ENCODE measurements at places on chromosomes 2 and 18. TPM values are rescaled to one million over a fixed set of nuclear protein-coding genes. Genes with fewer than 3 reads are reported as not detected.

DNA sequence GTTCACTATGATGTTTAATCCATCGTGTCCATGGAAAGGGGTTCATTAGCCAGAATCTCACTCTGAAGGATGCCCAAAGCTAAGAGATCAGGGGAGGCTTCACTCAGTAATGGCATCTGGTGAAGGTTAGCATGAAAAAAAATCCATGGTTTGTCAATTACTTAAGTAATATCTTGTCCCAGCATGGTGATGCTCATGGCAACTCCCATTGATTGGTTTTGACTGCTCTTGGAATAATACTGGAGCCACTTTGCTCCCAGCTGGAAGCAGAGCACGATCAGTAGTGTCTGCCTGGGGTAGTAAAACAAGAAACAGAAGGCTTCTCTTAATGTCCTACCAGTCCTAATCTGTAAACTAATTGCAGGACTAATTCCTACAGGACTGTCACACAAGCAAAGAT is 799.4 kb downstream of the CNTNAP5 start:
- no peak for DNase-seq

DNA sequence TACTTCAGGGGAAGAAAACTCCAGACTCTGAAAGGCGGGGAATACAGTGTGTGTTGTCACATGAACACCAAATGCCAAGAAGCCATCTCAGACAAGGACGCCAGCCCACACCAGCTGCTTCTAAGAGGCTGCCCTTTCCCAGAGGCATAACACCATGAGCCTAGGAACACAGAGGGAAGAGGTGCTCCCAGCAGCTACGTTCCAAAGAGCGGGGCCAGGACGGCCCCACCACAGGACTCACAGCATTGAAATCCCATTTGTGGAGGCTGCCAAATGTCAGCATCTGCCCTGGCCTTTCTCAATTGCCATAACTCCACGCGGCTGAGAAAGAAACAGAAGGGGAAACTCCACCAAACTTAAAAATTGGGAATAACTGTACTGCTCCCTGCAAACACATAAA is 20.1 kb upstream of the ID2 start:
- DNase-seq: no peak

KRTCAP3 gene
- total RNA-seq: 93.4 TPM

FAM237A gene
- not detected for total RNA-seq

PMAIP1 gene
- total RNA-seq: 1.2 TPM

NT5DC4 gene
- total RNA-seq: not detected

PKDCC gene
- 80.7 TPM for total RNA-seq

DNA sequence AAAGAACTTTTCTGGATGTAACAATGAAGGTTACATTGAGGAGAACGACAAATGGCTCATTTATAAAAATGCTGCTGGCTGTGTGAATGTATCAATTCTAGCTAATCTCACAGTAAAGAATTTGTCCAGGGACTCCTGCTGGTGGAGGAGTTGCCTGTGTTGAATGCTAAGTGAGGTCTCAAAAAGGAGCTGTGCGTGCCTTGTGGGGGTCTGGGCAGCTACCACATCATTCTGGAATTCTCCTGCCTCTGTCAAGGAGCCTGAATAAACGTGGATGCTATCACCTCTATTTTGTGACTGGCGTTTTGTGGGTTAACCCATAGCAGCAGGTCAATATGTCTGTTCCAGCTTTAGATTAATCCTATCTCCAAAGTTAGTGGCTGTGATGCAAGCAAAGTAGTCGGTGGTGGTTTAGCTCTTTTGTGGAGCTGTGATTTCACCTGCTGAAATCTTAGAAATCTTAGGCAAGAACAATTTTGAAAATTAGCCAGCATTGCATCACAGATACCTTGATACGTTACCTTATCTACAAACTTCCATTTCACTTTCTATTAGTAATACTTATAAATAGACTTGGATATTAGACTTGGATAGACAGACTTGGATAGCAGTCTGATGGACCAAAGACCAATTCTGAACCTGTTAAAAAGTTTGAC is 96.8 kb downstream of the MTCL1 start:
- no peak for DNase-seq

- DNase-seq: no peak
Measured at GRCh38 chr2:104794441-104794840, 59.5 kb upstream of the POU3F3 start.

DNA sequence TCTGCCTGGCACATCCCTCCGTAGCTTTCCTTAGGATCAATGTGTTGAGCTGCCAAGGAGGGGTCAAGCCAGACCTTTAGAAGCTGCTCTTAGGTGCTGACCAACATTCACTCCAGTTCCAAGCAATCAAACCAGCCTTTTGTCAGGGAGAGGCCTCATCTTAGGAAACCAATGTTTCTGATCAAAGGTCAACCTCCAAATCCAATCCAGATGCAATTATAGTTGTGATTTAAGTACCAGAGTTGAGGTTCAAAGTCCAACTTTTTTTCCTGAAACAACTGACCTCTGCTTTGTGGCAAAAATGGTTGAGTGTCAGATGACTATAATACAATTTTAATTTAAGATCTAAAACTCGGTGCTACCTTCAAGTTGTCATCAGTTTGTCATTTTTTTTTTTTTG is 303.4 kb downstream of the ALK start:
- no peak for DNase-seq

DNA sequence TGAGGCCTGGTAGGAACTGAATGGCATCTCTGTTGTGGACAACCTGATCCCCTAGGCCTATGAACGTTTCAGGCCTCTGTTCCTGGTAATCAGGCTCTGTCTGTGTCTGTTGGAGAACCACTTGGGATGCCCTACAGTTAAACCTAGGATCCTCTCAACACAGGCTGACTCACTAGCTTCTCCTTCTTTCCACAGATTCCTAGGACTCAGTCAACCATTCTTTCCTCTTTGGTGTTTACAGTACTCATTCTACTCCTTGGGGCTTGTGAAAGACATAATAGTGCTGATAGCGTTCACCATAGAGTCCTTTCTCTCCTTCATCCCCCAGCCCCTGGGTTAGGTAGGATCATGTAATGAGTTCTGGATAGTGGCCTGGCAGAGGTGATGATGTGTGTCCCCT is 544.3 kb downstream of the METTL4 start:
- no peak for DNase-seq

DNA sequence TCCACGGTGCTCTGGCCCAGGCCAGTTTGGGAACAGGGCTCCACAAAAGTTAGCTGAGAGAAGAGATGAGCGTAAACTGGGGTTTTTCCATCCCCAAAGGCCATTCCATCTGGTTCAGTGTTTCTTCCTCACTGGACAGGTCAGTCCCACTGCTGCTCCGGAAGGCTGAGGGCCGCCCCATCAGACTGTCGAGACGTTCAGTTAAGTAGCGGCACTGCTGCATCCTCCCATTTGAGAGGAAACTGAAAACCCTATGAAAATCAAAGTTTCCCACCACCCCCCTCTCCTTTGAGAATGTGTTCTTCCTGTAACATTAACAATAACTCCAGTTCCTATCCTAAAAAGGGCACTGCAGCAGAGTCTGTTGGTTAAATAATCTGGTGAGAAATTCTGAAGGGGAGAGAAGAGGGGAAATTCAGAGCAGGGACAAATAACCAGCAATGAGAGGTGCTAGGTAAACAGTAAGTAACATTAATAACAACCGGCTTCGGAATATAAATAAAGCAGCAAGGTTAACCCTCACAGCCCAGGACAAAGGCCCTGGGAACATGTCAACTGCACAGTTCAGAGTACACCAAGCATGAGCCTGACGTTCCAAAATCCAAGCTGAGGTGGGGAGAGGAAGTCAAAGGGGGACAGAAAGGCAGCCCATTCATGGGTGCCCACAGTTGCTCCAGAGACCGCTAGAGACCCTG is 55.4 kb downstream of the UXS1 start:
- DNase-seq: no peak

- no peak for DNase-seq
Measured at GRCh38 chr2:203951366-203951902, 14.9 kb downstream of the ICOS start.

- no peak for DNase-seq
Measured at GRCh38 chr2:59790186-59791003, 763.1 kb downstream of the BCL11A start.

GRCh38 chr2:173048897-173049661 is 26.6 kb upstream of the MAP3K20 start:
- DNase-seq: peak; percentile 71

DNA sequence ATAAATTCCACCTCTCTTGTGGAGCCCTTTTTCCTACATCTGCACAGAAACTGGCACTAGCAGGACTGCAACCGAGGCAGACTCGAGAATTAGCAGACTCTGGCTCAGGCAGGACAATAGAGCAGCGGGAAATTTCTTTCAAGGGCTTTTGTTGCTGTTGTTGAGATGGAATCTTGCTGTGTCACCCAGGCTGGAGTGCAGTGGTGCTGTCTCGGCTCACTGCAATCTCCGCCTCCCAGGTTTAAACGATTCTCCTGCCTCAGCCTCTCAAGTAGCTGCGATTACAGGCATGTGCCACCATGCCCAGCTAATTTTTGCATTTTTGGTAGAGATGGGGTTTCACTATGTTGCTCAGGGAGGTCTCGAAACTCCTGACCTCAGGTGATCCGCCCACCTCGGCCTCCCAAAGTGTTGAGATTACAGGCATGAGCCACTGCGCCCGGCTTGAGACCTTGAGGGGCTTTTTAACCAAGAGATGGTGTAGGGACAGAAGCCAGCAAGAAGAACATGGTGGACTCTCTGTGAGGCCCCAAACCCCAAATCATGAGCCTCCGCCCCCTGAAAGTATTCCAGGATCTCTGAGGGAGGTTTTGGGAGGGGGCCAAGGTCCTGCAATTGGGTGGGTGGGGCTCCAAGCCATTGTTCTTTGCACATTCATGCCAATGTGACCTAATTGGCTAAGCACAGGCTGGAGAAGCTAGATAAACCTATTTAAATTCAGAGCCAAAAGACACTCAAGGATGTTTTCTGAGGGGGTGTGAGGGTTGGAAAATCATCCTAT is 68.4 kb upstream of the MSH2 start:
- no peak for DNase-seq

GRCh38 chr2:107648781-107649404 is 177.8 kb upstream of the RGPD4 start:
- DNase-seq: no peak

DOK6 gene
- 0.12 TPM for total RNA-seq

- no peak for DNase-seq
Measured at GRCh38 chr2:225192869-225193268, 150.6 kb upstream of the DOCK10 start.

DNA sequence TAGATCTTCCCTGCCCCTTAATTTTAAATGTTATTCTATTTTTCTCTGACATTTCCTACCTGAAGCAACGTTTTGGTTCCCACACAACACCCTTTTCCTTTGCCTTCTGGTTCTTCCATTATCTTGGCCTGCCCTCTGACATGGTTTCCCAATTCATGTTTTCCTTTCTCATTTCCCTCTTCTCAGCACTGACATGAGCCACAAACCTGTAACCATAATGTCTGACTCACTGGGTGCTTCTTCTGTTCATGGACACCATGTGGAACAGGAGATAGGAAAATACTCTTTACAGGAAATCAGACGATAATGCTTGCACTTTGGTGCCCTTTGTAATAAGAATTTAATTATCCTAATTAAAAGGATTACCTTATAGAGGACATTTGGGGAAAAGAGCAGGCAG is 142.0 kb downstream of the ZEB2 start:
- no peak for DNase-seq

ACTG2 gene
- total RNA-seq: 3,506 TPM

- no peak for DNase-seq
Measured at GRCh38 chr2:12478151-12479064, 238.3 kb upstream of the TRIB2 start.

ZC3H6 gene
- 20.3 TPM for total RNA-seq

DNA sequence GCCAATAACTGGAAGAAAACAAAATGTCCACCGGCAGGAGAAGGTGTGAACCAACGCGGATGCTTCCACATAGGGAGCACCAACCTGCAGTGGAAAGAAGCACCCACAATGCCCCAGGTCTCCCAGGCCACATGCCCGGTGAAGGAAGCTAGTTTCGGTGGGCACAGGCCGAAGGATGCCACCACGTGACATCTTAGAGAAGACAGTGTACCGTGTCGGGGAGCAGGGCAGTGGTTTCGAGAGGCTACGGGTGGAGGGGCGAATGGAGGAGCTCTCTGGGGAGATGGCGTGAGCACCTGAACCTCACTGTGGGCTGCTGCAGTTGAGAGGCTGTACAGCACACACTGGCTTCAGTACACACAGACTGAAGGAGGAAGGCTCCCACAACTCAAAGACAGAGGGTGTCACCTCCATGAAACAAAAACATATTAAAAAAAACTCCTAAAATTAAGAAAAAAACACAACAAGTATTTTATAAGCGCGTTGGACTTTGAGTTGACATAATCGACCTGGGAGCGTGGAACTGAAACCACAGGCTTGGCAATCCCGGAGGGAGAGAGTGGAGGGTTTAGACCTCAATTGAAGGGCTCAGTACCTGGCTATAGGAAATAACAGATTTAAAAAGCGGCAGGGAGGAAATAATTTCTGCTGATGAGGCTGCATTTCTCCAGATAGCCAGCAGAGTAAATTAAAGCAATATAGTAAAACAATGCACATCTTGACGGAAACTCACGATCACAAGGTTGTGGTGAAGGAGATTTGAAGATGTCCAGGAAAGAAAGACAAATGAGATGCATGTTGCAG is 160.1 kb downstream of the RTP5 start:
- no peak for DNase-seq

GRCh38 chr2:118970396-118971135 is 28.6 kb downstream of the MARCO start:
- no peak for DNase-seq

DNA sequence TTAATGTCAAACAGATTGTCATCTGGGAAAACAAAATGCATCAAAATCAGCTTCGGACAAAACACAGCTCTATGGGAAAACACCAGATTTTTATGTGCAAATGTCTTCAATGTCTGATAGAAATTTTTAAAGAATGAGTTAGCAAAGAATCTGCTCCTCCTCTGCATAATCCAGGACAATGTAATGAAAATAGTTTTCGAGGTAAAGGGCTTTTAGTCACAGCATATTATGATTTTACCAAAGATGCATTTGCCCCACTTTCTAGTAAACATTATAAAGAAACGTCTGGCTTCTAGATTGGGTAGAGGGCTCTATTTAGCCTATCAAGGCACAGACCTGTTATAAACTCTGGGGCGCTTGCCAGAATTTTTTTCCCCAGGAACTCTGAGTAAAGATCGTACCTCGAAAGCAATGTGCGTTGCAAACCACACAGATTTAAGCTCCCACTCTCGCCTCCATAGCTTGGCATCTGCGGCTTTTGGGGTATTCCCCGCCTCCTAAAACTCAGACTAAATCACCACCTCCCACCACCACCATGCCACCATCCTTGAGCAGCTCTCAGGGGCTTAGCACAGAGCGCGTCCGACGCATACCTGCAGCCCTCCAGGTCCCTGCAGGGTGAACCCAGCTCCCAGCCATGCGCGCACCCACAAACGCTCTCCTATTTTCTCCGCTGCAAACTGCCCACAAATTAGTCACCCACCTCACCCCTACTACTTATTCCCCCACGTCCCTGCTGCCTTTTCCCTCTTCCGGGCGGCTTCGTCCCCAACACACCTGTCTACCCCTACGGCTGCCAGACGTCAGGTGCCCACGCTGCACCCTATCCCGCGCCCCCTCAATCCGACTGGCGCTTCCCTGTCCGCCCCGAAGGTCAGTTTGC is 829 bp downstream of the ACVR1C start:
- DNase-seq: peak; percentile 58

- no peak for DNase-seq
Measured at GRCh38 chr18:63844254-63844653, 43.3 kb upstream of the SERPINB2 start.
